ENCODE measurements at places on chromosomes 12 and 14.

DNA sequence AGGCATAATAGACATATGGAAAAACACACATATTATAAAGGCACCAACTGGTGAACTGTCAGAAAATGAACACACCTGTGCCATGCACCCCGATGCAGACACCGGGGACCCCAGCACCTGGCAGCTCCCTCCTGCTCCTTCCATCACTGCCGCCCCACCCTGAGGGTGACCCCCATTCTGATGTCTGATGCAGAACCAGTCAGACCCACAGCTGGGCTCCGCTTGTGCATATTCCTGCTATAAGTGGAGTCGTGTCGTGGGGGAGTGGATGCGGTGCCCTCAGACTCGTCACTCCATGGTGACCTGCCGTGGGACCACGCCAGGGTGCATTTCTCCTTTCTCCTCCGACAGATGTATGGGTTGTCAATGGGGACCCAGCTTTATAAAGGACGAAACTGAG is 45.7 kb upstream of the MEG3 start:
- no peak for DNase-seq

GRCh38 chr14:30680036-30680435 is 57.9 kb downstream of the SCFD1 start:
- DNase-seq: no peak

- no peak for DNase-seq
Observed at GRCh38 chr12:109800536-109800935, 32.7 kb downstream of the TRPV4 start.

DNA sequence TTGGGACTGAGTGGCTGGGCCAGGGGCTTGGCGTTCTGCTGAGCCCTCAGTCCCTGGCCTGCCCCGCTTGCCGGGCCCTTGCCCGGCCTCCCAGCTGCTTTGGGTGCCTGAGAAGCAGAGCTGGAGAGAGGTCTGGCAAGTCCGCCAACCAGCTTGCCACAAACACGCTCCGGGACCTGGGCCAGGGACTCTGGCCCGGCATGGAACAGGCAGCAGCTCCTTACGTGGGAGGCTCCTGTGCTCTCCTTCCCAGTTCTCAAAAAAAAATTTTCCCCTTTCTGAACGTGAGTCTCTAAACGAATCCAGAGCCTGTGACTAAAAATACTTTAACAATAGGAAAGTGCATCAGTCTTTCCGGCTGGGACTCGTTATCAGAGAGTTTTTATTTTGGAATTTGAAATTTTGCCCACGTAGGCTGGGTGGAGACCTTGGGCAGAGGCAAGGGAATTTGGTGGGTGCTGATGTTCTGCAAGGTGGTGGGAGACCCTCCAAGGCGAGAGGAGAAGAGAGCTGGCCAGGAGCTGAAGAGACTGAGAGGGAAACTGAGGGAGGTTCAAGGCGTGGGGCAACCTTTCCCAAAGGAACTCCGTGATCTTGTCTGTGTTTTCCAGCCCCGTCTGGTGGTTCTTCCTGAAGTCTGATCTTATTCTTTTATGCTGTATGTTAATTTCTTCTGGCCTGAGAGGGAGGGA is 6.8 kb upstream of the NR4A1 start:
- DNase-seq: peak; percentile 80

- no peak for DNase-seq
Observed at GRCh38 chr14:99749142-99749541, 44.1 kb upstream of the EML1 start.

DNA sequence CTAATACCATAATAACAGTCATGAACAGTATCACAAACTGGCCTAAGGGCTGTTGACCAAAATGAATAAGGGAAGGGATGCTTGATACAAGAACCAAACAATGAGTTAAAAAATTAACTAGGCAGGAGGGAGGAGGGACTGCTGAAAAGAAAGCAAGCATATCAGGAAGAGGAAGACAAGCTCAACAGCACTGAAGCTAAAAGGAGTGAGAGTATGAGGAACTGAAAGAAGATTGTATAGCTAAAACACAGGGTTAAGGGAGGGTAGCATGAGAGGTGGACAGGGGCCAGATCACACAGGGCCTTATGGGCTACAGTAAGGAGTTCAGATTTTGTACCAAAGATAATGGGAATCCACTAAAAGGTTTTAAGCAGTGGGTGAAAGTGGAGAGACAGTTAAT is 34.1 kb downstream of the ITGA7 start:
- no peak for DNase-seq

DNA sequence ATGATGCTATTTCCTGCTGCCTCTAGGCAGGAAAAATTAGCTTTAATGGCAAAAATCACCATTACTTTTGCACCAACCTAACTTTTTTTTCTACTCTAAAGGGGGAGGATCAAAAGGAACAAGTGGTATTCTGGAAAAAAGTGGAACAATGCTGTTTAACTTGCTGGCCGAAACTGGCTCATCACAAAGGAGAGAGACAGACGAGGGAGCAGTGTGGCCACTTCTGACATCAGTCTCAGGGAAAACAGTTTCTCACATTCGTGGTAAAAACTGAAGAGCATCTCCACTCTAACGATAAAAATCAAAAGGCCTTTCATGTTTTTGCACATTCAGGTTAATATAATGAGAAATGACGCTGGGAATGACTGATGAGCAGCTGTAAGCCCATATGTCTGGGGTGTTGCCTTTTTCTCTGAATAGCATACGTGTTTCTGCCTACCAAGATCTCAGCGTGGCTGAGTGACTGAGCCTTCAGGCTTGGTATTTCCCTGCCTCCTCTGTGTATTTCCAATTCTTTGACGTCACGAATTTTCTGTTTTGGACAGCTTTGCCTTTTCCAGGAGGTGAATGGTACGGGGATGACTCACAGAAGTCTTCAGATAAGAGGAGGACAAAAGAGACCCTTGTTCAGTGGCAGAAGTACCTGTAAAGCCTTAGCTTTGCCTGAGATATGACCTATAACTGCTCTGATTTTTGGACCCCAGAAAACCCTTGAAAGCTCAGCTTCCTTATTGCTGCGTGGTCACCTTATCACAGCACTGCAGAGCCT is 358.8 kb downstream of the GLT1D1 start:
- no peak for DNase-seq

DNA sequence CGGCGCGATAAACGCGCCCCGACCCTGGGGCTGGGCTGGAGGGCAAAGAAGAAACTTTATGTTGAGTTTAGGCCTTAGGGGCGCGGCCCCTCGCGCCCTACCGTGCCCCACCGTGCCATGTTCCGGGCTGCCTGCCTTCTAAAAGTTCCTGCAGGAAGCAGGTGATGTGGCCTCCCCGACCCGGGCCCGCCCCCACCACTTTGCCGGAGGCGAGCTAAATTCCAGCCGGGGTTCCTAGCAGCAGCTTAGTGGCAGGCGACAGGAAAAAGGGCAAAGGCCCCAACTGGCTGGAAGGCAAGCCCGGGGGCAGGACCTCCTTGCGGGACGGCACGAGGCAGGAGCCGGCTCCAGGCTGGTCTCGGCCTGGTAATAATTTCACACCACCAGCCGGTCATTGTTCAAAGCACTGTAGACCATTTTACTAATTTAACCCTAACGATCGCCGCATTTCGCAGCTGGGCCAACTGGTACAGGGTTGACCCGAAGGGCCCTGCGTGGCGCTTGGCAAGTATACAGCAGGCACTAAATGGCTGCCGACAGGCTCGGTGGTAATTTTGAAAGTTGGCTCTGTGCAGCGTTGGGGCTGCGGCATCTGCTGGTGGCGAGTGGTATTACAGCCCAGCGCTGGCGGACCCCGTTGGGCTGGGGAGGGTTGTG is 895 bp upstream of the CCDC88C start:
- peak; percentile 81 for DNase-seq

DNA sequence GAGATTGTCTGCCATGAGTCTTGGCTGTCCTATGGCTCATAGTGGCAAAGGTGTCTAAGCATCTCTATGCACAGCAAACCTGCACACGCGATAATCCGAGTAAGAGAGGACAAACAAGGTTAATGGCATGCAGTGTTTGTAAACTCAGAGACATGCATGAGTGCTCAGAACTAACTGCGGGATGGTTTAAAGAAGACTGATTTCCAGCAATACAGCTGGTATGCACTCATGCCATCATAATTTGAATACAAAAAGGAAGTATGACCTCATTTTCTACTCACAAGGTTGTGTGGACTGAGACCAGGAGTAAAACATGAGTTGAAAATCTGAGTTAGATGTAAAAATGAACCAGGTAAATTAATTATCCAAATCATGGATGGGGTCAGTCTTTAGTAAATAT is 16.6 kb upstream of the TCP11L2 start:
- no peak for DNase-seq

- DNase-seq: no peak
Observed at GRCh38 chr12:122184517-122184916, 1.6 kb downstream of the LRRC43 start.

GRCh38 chr12:51056242-51056641 is 8.1 kb downstream of the LETMD1 start:
- no peak for DNase-seq

DNA sequence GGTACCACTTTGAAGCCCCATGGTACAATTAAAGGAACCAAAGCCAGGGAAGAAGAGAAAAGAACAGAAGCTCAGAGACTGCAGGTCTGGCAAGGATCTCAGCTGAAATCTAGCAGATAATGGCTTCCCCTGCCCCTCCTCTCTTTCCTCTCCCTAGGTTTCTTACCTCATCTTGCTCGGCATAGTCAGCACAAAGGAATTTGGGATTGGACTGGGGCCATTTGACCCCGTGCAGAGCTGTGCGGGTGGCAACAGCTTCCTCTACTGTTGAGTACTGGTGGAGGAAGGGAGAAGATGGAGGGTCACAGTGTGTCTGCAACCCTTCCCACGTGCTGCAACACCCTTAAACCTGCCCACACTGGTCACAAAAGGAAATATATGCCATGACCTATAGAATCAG is 4.7 kb upstream of the CDH24 start:
- DNase-seq: peak; percentile 87

- peak; percentile 76 for DNase-seq
Observed at GRCh38 chr12:93127582-93128331, 198.7 kb upstream of the EEA1 start.

- no peak for DNase-seq
Observed at GRCh38 chr12:4143896-4144295, 129.7 kb upstream of the CCND2 start.

GRCh38 chr12:12903642-12904609 is 12.6 kb downstream of the GPRC5A start:
- no peak for DNase-seq

- no peak for DNase-seq
Observed at GRCh38 chr14:79017561-79017960, 847.4 kb downstream of the NRXN3 start.

DNA sequence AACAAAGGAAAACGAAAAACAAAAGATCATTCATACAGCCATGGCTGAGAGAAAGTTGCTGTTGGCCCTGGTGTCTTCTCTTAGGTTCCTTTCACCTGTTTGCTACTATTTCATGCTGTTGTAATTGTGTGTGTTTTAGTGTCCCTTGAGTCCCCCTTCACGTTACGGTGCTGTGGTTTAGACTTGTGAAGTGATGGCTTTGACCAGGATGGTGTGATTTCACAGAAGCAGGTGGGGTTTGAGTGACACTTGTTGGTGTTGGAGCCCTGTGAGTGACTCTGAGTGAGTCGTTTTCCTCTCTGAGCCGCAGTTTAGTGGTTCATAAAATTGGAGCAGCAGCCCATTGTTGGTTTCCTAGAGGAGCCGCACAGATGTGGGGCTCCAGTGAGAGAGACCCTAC is 635.4 kb downstream of the VRK1 start:
- DNase-seq: no peak

- no peak for DNase-seq
Observed at GRCh38 chr12:104775731-104776231, 182.3 kb downstream of the SLC41A2 start.

- DNase-seq: peak; percentile 4
Observed at GRCh38 chr14:104085032-104085888, at the start of gene ASPG. Gene ASPG, plus strand, starts transcription at chr14:104085700. Its CDS starts 71 bp downstream, at chr14:104085771.

DNA sequence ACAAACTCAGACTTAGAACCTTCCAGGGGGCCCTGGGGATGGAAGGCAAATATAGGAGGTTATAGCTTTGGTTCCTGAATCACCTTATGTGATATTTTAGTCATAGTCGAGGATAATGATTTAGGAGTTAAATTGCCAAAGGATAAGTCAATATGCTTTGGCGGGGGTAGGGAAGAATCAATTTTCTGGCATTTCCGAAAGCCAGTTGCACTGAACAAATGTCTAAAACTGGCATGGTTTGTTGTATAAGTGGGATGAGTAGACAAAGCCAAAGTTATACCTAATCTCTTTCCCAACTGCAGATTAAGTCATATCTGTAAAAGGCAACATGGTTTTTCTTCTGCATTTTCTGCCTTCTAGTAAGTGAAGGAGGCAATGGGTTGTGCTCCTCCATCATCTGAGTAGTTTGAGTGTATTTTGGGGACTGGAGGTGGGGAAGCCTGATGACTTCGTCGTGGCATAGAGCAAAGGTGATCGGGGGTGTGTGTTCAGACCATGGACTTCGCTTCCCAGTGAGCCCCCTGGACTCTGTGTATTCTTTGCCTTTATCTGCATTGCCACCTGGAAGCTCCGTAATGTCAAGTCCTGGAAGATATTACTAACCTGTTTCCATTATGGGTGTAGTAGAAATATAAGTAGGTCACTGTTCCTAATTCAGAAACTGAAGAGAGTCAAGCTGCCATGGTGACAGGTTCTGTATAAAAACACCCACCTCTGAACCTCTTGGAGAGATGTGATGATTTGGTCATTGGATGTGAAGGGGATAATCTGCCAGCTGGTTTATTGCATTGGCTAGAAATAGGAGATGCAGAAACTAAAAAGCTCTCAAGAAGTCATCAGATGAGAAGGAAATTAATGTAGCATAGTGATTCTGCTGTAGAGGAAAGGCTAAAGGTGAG is 24.5 kb downstream of the PPFIBP1 start:
- no peak for DNase-seq

- no peak for DNase-seq
Observed at GRCh38 chr14:60800409-60800808, 65.8 kb downstream of the MNAT1 start.

- DNase-seq: peak; percentile 39
Observed at GRCh38 chr12:92629349-92630065, 73.3 kb upstream of the PLEKHG7 start.

DNA sequence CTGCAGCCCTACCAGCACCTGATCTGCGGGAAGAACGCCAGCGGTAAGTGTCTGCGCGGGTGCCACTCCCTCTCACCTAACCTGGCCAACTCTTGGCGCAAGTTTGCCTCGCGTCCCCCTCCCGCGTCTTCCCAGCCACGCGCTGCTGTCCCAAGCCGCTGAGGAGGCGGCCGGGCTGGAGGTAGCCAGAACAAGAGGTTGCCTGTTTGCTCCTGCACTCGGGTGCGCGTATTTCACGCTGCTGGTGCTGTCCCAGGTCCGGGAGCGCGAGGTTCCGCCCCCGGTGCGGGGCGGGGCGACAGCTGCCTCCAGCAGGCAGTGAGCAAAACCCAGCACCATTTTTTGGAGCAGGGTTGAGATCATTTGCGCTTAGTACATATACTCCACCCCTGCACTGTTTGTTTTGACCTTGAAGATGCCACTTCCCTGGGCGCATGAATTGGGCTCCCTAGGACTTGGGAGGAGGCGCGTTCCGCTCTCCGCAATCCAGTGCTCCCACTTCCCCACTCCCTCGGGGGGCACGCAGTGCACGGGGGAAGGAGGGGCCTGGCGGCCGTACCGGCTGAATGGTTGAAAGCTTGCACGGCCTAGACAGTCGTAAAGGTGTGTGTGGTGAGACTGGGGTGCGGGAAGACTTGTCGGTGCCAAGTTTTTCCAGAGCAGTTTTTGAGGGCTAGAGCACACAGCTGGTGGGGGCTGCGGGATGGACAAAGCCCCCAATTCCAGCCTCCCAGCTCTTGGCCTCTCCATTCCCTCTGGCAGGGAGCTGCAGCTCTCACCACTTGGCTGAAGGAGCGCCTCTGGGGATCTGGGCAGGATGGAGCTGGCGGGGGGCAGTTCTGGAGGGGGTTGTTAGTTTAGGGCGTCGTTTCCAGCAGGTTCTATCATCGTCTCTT is 226.9 kb upstream of the CRY1 start:
- DNase-seq: peak; percentile 53
